Calu3 (cell line): ENCODE measurements at places on chromosomes 5 and 9. TPM values are rescaled to one million over a fixed set of nuclear protein-coding genes. Genes with fewer than 3 reads are reported as not detected.
A peak's percentile ranks its signal among the peaks of the same experiment; 100 is the strongest.

STPG3 gene
- total RNA-seq = not detected in 2 replicates

TNFSF8 gene
- total RNA-seq = not detected in 2 replicates

PCDHGC5 gene
- total RNA-seq = 1.5 and 2.1 TPM in 2 replicates

PCDHB15 gene
- 1.1 and 1.4 TPM in 2 replicates for total RNA-seq

SARDH gene
- total RNA-seq = 0.12 TPM in 1 of 2 replicates, not detected in the other

PRRT1B gene
- not detected in 2 replicates for total RNA-seq

SPINK13 gene
- total RNA-seq = not detected in 2 replicates

GAPT gene
- total RNA-seq = not detected in 2 replicates

DMRT3 gene
- total RNA-seq = not detected in 2 replicates

- DNase-seq = no peak
Measured at GRCh38 chr9:2574203-2574602, 47.4 kb upstream of the VLDLR start.

GRCh38 chr9:99637641-99638040 is 184.0 kb upstream of the NR4A3 start:
- no peak for DNase-seq

GRCh38 chr9:84945878-84946538 is 276.5 kb downstream of the NTRK2 start:
- DNase-seq = no peak

DNA sequence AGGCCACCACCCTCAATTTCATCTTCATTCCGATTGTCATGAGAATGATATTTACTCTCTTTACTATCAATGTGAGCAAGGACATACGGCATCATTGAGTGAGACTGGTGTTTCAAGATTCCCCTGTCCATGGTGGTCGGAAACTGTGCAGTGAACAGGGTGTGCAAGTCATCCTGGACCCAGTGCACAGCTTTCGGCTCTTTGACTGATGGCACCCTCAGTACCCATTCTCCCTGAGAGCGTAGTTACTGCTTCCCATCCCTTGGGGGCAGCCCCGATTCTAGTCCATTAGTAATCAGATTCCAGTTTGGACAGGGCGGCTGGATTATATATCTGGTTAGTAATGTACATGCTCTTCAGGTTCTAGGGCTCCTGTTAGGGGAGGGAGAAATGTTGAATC is 61.7 kb upstream of the SUB1 start:
- peak; percentile 24 for DNase-seq

DNA sequence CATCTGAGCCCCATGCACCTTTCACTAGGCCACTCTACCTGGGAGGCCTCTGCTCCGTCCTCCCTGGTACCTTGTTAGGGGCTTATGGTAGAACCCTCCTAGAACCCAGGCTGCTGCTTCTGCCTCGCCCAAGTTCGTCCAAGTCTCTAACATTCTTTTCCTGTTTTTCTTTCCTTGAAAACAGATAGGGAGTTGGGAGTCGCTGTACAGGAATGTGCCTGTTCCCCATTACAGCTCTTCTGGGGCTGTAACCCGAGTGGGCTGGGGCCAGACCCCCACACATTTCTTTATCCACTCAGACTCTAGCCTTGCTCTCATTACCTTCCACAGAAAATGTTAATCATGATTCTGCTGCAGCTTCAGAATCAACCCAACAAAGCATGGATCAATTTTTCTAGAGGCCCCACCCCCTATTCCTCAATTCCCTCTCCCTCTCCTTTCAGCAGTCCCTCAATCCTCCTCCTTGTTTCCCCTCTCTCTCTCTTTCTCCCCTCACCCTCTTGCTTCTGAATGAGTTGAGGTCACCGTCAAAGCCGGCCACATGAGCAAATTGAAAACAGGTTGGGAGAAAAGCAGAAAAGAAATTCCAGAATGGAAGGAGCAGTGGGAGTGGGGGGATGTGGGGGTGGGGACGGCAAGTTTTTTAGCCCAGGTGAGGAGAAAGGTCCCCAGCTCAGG is 193.8 kb upstream of the TRIM32 start:
- DNase-seq = no peak

GRCh38 chr9:34381323-34381722 is 4.6 kb upstream of the MYORG start:
- no peak for DNase-seq

DNA sequence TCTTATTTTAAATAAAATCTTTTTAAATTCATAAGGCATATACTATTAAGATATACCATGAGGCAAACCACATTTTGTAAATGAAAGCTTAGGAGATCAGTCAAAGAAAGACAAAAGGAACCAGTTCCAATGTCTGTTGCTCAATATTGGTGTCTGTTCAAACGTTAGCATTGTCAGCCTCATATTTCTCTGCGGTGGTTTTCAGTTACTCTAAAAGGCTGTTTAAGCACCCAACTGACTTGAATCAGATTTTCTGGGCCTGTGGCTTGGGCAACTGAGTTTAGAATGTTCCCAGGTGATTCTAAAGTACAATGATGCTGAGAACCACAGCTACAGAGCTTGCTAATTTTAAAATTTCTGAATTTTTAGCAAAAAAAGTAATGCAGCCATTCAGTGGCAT is 166.3 kb upstream of the KIF2A start:
- DNase-seq = no peak

DNA sequence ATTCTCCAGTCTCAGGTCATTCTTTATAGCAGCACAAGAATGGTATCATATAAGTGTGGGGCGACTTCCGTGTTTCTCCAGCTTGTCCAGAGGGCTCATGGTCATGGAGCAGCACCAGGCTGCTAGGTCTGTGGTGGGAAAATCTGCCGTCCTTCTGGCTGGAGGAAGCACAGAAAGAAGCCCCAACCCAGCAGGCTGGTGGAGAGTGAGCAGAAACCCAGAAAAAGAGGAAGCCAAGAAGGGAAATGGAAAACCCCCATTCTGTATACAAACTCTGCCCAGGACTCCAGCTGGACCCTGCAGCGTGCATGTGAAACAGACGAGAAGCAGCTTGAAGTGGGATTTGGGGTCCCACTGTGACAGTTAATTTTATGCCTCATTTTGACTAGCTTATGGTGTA is 34.3 kb upstream of the OLFM1 start:
- no peak for DNase-seq

DNA sequence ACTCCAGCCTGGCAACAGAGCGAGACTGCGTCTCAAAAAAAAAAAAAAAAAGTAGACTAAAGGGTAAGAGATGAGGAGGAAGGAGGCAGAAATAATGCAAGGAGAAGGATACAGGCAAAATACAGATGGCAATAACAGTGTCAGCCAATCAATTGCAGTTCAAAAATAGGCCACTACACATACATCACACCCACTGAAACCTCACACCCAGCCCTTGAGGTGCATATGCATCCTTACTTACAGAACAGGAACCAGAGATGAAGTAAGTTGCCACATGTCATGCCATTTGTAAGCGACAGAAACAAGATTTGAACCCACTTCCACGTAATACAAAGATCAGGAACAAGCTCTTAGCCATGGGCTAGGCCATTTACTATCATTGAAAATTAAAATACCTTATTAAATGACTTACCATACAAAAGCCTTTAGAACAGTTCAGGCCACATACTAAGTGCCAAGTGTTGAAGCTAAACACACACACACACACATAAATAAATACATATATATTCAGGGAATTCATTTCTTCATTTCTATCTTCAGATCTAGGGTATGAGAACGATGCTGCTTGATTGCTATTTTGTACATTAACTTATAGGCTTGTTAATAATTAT is 98.4 kb downstream of the FNBP1 start:
- DNase-seq = no peak

- no peak for DNase-seq
Measured at GRCh38 chr5:180558232-180558631, 33.1 kb downstream of the SCGB3A1 start.

GRCh38 chr5:76790632-76791290 is 28.1 kb upstream of the F2RL1 start:
- peak; percentile 47 for DNase-seq

- no peak for DNase-seq
Measured at GRCh38 chr5:64505769-64506566, at the start of gene RGS7BP. TSS of gene RGS7BP (plus strand) at chr5:64506015. CDS start at chr5:64506625, 610 bp downstream.

GRCh38 chr5:54670281-54670680 is 152.7 kb downstream of the SNX18 start:
- no peak for DNase-seq

GRCh38 chr5:157820593-157821252 is 38.2 kb downstream of the CLINT1 start:
- peak; percentile 52 for DNase-seq

DNA sequence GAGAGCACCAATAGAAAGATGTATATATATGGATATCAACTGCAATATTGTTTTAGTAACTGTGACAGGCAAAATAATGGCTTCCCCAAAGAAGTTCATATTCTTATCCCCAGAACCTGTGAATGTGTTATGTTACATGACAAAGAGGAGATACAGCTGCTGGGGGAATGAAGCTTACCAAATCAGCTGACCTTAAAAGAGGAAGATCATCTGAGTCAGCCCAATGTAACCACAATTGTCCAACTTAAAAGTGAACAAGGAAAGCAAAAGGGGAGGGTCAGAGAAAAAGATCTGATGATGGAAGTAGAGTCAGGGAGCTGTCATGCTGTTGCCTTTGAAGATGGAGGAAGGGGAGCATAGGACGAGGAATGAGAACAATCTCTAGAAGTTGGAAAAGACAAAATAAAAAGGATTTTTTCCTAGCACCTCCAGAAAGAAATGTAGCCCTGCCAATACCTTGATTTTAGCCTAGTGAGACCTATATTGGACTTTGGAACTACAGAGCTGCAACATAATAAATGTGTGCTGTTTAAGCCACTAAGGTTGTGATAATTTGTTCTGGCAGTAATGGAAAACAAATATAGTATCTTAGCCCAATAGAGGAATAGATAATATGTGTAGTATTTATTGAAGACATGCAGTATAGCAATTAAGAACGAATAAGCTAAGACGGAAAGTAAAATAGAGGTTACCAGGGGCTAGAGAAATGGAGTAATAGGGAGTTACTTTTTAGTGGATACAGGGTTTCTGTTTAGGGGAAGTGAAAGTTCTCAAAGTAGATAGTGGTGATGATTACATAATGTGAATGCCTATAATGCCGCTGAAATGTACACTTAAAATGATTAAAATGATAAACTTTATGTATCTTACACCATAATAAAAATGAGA is 115.9 kb downstream of the PIK3R1 start:
- no peak for DNase-seq

DNA sequence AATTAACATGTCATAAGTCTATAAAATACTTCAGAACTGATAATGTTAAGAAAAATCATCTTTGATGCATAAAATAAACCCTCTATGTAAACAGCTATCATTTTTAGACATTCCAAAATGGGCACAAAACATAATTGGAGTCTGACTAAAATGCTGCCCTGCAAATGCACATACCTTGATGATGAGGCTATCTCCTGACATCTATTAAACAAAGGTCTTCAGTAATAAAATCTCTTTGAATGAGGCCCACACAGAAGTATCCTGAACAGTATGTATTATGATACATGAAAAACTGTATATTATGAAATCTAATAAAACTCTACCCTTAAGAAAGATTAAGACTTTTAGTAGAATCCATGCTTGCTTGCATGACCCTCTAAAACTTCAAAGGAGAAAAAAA is 66.1 kb downstream of the FBXL17 start:
- DNase-seq = no peak

DNA sequence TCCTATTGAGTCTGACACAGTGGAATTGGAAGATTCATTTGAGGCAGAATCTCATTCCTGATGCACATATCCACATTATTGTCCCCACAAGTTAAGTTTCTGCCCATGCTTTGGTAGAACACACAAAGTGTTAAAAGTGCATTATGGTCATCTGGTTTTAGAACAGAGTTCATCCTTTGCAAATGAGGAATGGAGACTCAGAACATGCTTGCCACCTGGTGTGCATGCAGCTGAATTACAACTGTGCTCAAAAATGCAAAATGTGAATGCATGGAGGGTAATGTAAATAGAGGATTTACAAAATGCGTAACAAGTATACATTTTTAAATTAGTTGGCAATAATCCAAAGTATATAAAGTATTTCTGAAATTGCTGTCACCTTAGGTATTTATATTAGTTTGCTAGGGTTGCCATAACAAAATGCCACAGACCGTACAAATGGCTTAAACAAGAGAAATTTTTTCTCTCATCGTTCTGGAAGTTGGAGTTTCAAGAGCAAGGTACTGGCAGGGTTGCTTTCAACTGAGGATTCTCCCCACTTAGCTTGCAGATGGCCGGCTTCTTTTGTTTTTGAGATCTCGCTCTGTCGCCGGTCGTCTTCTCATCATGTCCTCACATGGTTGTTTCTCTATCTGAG is 671.1 kb downstream of the TAF11L14 start:
- peak; percentile 24 for DNase-seq

- DNase-seq = peak; percentile 6
Measured at GRCh38 chr5:72661405-72661804, 154.2 kb upstream of the ZNF366 start.

- DNase-seq = peak; percentile 45
Measured at GRCh38 chr5:76457674-76458485, 54.8 kb downstream of the IQGAP2 start.

GRCh38 chr9:20786807-20787206 is 102.7 kb downstream of the FOCAD start:
- DNase-seq = no peak

DNA sequence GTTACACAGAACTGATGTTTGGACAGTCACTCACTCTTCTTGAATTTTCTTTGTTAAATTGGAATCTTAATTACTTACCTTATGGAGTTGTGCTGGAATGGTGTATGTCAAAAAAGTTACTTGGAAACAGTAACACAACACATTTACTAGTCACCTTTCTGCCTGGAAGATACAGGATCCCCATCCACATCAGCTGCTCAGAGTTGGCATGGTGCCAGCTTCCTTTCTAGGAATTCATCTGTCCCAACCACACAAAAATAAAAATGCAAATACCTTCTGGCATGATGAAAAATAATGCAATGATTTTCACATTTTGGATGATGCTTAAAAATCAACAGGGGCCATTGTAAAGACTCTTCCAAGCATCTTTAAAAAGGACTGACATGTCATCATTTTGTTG is 341.5 kb downstream of the TMEM38B start:
- no peak for DNase-seq
